Lower lobe of right lung (tissue), 2 donors: ENCODE measurements at places on chromosomes 5 and 9.

GRCh38 chr9:15915711-15916110 is 362.9 kb downstream of the CCDC171 start:
- H3K27ac ChIP-seq = no peak overlapping the region
- DNase-seq = no peak
- no peak overlapping the region for H3K4me3 ChIP-seq
- H3K27me3 ChIP-seq = no peaks in the 10 kb centered on the region
- H3K36me3 ChIP-seq = no peaks in the 10 kb centered on the region

GRCh38 chr5:83095957-83096539 is 18.7 kb downstream of the XRCC4 start:
- H3K4me3 ChIP-seq = no peak overlapping the region
- peaks cover 5% of the 10 kb centered on the region for H3K4me1 ChIP-seq
- H3K36me3 ChIP-seq = no peaks in the 10 kb centered on the region
- H3K27me3 ChIP-seq = no peaks in the 10 kb centered on the region

DNA sequence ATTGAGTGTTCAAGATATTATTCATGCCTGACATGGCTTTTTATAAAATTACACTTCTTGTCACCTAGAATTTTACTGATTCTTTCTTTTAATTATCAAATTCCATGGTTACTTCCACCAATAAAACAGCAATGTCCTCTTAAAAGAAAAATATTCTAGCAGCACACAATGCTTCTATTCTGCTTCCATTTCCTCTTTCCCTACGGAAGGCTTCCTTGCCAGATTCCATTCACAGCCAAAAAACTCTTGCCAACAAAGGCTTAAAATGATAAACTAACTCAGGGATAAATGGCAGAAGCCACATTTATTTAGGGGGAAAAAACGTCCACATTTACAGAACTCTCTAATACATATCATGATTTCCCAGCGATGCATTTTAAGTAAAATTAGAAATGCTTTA is 111.6 kb downstream of the CTNND2 start:
- H3K4me3 ChIP-seq = no peak overlapping the region
- DNase-seq = no peak
- H3K27ac ChIP-seq = no peak overlapping the region
- H3K36me3 ChIP-seq = no peaks in the 10 kb centered on the region
- no peaks in the 10 kb centered on the region for H3K4me1 ChIP-seq

GRCh38 chr5:107184066-107184465 is 486.7 kb downstream of the EFNA5 start:
- no peak overlapping the region for H3K27ac ChIP-seq
- H3K27me3 ChIP-seq = no peaks in the 10 kb centered on the region
- H3K4me3 ChIP-seq = no peak overlapping the region
- H3K36me3 ChIP-seq = no peaks in the 10 kb centered on the region

DNA sequence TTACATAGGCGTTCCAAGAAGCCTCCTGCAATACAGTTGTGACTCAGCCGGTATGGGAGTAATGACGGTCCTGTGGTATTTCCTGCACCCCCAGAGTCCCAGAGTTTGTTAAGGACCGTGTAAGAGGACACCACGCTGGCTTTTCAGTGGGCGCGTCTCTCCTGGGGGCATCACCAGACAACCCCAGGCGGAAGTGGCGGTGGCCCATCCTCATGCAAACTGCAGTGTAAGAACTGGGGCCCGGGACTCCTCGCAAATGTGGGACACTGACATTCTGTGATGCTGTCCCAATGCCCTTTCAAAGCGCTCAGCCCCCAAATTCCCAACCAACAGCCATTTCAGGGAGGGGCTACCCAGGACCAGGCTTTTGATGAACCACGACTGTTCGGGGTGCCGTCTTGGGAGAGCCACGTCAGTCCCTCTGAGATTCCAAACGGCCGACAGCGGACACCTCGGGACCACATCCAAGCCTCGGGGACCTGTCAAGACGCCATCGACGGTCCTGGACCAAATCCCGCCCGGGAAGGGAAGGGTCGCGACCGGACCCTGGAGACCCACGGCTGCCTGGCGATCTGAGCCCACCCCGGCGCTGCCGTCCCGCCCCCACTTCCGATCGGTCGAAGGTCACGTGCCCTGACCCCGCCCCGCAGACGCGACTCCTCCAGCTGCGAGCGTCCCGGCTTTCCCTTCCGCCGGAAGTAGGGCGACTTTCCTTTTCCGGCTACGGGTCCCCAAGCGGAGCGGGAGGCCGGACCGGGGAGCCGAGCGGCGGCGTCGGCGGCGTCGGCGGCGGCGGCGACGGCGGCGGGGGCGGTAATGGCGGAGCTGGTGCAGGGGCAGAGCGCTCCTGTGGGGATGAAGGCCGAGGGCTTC is at the start of gene FUBP3:
TSS of gene FUBP3 (plus strand) at position 713 of the 873 bp plus-strand sequence. CDS start at position 817, 104 bp downstream.
- peak; percentile 95 for DNase-seq
- peaks cover 33% of the 10 kb centered on the region for H3K4me1 ChIP-seq
- H3K27me3 ChIP-seq = no peaks in the 10 kb centered on the region
- peak within 1 kb of the TSS; percentile 93 for H3K27ac ChIP-seq

GRCh38 chr5:139747583-139748504 is 47.8 kb upstream of the PSD2 start:
- peaks cover 49% of the 10 kb centered on the region for H3K27me3 ChIP-seq
- no peaks in the 10 kb centered on the region for H3K36me3 ChIP-seq
- peak; percentile 53 for DNase-seq
- H3K27ac ChIP-seq = no peak overlapping the region
- peaks cover 33% of the 10 kb centered on the region for H3K4me1 ChIP-seq
